Aortic smooth muscle cell (primary cell): ENCODE measurements at places on chromosomes 3 and 15. TPM values are rescaled to one million over a fixed set of nuclear protein-coding genes. Genes with fewer than 3 reads are reported as not detected.

Gene RHOA
- 588 and 739 TPM in 2 replicates for total RNA-seq

Gene ALDH1A3
- 47.1 and 277 TPM in 2 replicates for total RNA-seq

Gene RAB7A
- 51.9 and 72.7 TPM in 2 replicates for total RNA-seq

Gene SLC12A1
- not detected in 2 replicates for total RNA-seq

Gene WDR72
- not detected in 2 replicates for total RNA-seq

Gene ANKRD34C
- not detected in 2 replicates for total RNA-seq

Gene NR2E3
- 0.06 and 0.13 TPM in 2 replicates for total RNA-seq

Gene RTP4
- 0.79 and 0.99 TPM in 2 replicates for total RNA-seq

Gene GPR176
- total RNA-seq: 114 and 206 TPM in 2 replicates
